ENCODE measurements at places on chromosomes 11 and 22. TPM values are rescaled to one million over a fixed set of nuclear protein-coding genes. Genes with fewer than 3 reads are reported as not detected.

LRP4 gene
- total RNA-seq: 8.3 TPM

BCO2 gene
- 0.79 TPM for total RNA-seq

ADORA2A gene
- 1.0 TPM for total RNA-seq

APOL6 gene
- total RNA-seq: 2.8 TPM

KRTAP5-9 gene
- total RNA-seq: 0.12 TPM

TRIM22 gene
- total RNA-seq: 0.62 TPM

ANKK1 gene
- total RNA-seq: 0.12 TPM

SBF2 gene
- 14.8 TPM for total RNA-seq

FAM180B gene
- not detected for total RNA-seq

GGTLC3 gene
- not detected for total RNA-seq

CCDC87 gene
- total RNA-seq: 0.89 TPM

CATSPERZ gene
- total RNA-seq: 3.4 TPM

NXPE4 gene
- total RNA-seq: not detected

CASP12 gene
- total RNA-seq: not detected

RBM14 gene
- total RNA-seq: 71.8 TPM

FOXR1 gene
- not detected for total RNA-seq

RHOD gene
- 47.7 TPM for total RNA-seq

RFPL1 gene
- not detected for total RNA-seq

MLC1 gene
- total RNA-seq: 0.06 TPM

BLID gene
- not detected for total RNA-seq

PDGFD gene
- total RNA-seq: 8.6 TPM

OTOG gene
- not detected for total RNA-seq

SLC22A12 gene
- not detected for total RNA-seq

CXCR5 gene
- total RNA-seq: 0.14 TPM

CRYBA4 gene
- not detected for total RNA-seq

B4GALNT4 gene
- 12.6 TPM for total RNA-seq

OR6T1 gene
- not detected for total RNA-seq

XKR3 gene
- total RNA-seq: not detected

C11orf97 gene
- not detected for total RNA-seq

ACR gene
- total RNA-seq: not detected

CCDC81 gene
- 0.17 TPM for total RNA-seq

WNT11 gene
- total RNA-seq: 1.3 TPM

APOBEC3F gene
- 1.8 TPM for total RNA-seq

RIMBP3C gene
- 0.26 TPM for total RNA-seq

L3MBTL2 gene
- total RNA-seq: 20.1 TPM

OR6A2 gene
- total RNA-seq: not detected

MAP6 gene
- total RNA-seq: 1.7 TPM

GAB4 gene
- total RNA-seq: not detected

PACSIN2 gene
- 69.9 TPM for total RNA-seq

BANF1 gene
- 502 TPM for total RNA-seq

IGSF9B gene
- total RNA-seq: 1.6 TPM

PICALM gene
- total RNA-seq: 89.9 TPM

ABCC8 gene
- 1.4 TPM for total RNA-seq

CST6 gene
- total RNA-seq: not detected

INS gene
- not detected for total RNA-seq

MS4A15 gene
- not detected for total RNA-seq

OR52A1 gene
- not detected for total RNA-seq

CCDC89 gene
- total RNA-seq: not detected

KCNK4 gene
- 0.24 TPM for total RNA-seq

OR5B21 gene
- not detected for total RNA-seq

OR10D3 gene
- total RNA-seq: not detected

GRIK4 gene
- total RNA-seq: not detected
